Activated T-cell treated with anti-CD3 and anti-CD28 coated beads, Interleukin-2, amount 50 U/mL, for 4 hours (primary cell): ENCODE measurements at places on chromosomes 11 and 22. TPM values are rescaled to one million over a fixed set of nuclear protein-coding genes. Genes with fewer than 3 reads are reported as not detected.

GRCh38 chr22:17707526-17707925 is 66.7 kb downstream of the BID start:
- DNase-seq, result no peak

- DNase-seq, result no peak
These were observed 28.1 kb upstream of the PHF21A start for GRCh38 chr11:46149342-46149741.

DNA sequence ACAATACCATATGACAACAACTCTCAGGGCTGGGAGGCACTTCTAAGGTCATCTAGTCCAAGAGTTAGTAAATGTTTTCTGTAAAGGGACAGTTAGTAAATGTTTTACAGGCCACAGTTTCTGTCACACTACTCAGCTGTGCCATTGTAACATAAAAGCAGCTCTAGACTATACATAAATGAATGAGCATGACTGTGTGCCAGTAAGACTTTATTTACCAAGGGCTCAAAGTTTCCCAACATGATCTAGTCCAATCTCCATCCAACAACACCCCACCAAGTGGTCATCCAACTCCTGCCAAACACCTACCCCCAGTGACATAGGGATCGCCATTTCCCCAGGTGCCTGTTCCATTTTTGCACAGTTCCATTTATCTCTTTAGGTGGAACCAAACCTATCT is 12.1 kb downstream of the SERGEF start:
- DNase-seq, result no peak

GRCh38 chr11:94837317-94837716 is 69.2 kb downstream of the AMOTL1 start:
- DNase-seq, result no peak

DNA sequence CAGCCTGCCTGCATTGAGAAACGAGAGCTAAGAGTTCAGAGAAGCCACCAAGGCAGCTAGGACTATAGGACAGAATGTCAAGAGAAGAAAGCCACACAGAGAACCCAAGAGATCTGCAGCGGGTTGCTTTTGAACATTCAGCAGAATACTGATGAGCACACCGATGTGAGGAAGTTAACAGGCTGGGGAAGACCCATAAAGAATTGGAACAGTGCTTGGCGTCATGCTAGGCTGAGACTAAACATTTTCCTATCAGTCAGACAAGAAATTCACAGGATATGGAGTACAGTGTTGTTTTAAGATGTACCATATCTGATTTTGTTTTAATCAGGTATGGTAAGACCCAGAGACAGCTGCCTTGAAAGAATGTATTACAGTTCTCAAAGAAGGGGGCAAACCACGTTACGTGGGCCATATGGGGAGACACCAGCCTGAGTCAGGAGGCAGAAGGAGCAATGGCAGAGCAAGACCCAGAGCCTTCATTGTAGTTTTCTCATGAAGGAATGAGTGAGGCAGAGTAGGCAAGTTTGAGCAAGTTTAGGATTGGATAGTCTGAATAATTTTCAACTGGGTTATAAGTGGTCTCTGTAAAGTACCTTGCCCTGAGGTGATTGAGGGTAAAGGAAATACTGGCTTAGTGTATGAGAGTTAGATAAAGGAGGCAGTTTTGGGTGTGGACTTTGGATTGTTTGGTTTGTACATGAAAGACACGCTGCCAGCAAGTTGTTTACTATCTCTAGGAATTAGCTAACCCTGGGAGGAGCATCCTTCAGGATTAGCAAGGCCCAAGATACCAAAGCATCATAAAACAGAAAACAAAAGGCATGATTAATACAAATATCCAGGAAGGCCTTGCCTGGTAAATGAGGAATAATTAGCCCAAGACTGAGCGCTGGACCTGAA is 14.3 kb downstream of the LRRC75B start:
- DNase-seq, result no peak

DNA sequence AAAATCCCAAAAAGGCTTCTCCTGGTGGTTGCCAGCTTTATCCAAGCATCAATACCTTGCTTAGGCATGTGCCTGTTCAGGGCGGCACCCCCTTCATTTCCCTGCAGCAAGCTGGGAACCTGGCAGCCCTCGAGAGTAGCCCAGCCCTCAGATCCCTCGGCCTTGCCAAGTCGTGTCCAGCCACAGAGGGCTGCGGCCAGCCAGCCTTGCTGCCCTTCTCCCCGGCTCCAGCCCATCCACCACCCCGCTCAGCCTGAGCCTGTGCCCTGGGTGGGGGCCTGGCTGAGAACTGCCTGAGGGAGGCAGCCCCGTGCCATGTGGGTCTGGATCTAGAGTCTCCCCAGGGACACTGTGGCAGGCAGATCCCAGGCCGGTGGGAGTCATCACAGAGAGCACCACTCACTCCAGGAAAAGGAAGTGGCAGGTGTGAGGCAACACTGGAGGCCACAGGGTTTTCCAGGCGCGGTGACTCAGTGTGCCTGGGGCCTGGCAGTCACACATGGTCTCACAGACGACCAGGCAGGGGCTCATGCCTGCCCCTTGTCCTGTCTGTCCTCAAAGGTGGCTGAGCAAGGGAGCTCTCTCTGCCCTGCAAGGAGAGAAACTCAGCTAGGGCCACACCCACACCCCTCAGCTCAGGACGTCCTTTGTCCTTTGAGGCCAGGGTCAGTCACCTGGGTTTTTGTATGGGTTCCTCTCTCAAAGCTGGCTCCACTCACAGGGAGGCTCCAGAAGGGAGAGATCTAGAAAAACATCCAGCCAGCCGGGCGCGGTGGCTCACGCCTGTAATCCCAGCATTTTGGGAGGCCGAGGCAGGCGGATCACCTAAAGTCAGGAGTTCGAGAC is 12.2 kb upstream of the CDC42BPG start:
- DNase-seq, result peak; percentile 44

GRCh38 chr11:118434553-118435289 is 1.6 kb upstream of the KMT2A start:
- DNase-seq, result peak; percentile 31

- no peak for DNase-seq
These were observed 185.9 kb upstream of the CCDC90B start for GRCh38 chr11:83471831-83472727.

GRCh38 chr22:49664371-49664881 is 163.2 kb downstream of the BRD1 start:
- DNase-seq, result peak; percentile 2

- no peak for DNase-seq
These were observed 455.9 kb upstream of the CNTN5 start for GRCh38 chr11:98564881-98565280.

DNA sequence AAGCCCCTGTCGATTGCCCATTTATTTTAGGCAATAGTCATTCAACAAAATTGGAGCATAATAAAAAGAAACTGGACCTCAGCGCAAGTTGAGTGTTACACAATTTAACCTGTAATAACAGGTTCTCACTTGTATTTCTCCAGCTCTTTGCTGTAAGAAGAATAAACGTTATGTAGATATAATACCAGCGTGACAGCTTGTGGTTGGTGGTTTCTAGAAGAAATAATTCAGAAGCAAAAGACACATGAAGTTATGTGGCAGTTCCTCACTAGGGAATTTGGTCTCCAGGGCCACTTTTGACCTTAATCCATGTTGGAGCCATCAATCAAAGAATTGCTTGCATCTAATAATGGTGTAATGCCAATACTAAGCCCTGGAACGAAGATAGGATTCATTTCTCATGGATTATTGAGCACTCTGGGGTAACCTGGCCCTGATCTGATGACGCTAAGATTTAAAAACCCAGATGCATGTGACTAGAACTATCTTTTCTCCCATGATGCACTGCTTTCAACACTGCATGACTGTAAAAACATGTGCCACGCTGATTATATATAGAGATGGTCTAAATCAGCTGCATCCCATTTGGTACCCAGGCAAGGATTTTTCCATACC is 129.7 kb upstream of the LDLRAD3 start:
- no peak for DNase-seq

GRCh38 chr22:44814266-44815098 is 62.1 kb downstream of the ARHGAP8 start:
- no peak for DNase-seq

DNA sequence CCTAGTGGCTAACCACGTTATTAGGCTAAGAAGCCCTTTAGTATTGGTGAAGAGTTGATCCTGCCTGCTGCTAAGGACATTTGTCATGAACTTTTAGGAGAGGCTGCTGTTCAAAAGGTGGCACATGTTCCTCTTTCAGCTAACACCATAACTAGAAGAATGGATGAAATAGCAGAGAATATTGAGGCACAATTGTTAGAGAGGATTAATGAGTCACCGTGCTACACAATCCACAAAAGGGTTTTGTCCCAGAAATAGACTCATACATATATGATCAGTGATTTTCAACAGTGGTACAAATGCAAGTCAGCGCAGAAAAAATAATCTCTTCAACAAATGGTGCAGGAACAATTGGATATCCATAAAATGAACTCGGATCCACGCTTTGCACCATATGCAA is 7.0 kb upstream of the MSANTD2 start:
- no peak for DNase-seq

DNA sequence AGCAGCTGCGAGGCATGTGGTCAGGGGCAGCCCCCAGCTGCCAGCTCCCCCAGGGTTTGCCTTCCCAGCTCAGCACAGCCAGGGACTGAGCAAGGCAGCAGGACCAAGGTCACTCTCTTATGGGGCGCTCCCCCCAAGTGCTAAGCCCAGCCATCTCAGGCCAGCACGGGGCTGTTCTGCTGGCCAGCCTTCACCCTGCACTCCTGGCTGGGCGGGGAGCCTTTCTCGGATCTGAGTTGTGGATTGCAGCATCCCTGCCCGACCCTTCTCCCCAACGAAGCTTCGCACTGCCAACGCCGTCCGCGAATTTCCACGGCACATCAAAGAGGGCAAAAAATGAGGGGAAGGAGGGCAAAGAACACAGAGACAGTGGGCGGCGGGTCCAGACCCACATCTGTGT is 42.5 kb upstream of the GAL start:
- no peak for DNase-seq

DNA sequence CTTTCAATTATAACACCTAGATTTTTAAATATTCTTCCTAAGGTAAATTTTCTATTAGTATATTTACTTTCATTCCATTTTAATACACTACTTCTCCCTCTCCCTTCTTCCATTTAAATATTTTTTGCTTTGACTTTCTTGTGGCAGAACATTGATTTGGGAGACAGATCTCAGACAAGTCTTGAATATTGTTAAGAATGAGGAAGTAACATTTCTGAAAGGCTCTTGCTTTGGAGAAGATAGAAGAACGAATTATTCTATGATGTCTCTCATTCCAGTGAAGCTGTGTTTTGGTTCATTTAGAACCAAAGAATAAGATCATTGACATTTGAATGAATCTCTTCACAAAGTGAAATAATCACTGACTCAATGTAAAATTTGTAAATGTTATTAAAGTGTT is 2.4 kb downstream of the IPO7 start:
- DNase-seq, result no peak

- no peak for DNase-seq
These were observed 38.0 kb downstream of the CLDN25 start for GRCh38 chr11:113817626-113818025.

- DNase-seq, result no peak
These were observed 168.2 kb upstream of the CADM1 start for GRCh38 chr11:115672412-115672811.

GRCh38 chr11:78790784-78791183 is 216.1 kb upstream of the NARS2 start:
- no peak for DNase-seq

GRCh38 chr22:27991586-27992293 is 72.7 kb upstream of the PITPNB start:
- no peak for DNase-seq

DNA sequence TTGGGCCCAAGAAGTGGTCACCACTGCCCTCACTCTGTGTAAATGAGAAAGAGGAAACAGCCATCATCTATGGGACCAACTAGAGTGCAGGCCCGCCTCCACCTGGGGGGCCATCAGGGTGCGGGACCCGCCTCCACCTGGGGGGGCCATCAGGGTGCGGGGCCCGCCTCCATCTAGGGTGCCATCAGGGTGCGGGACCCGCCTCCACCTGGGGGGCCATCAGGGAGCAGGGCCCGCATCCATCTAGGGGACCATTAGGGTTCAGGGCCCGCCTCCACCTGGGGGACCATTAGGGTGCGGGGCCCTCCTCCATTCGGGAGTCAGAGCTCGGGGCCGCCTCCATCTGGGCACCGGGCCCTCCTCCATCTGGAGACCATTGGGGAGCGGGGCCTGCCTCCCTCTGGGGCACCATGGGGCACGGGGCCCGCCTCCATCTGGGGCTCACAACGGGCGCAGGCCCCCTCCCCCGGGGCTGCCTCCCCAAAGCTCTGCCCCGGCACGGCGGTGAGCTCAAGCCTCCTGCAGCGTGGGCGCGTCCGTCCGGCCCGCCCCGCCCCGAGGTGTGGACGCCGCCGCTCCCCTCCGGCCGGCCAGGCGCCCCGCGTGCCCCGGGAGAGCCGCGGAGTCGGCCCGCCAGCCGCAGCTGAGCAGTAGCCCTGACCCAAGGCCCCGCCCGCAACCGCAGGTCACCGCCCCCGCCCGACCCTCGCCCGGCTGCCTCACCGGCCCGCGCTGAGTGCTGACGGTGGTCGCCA is 512 bp downstream of the TOLLIP start:
- DNase-seq, result no peak

- no peak for DNase-seq
These were observed 36.4 kb downstream of the ZNF215 start for GRCh38 chr11:6962673-6963072.

GRCh38 chr11:94400050-94400449 is 1.2 kb downstream of the GPR83 start:
- DNase-seq, result no peak

GRCh38 chr11:72840780-72841179 is 26.6 kb downstream of the ATG16L2 start:
- DNase-seq, result no peak

GRCh38 chr22:41621911-41622179 is 750 bp downstream of the XRCC6 start:
- DNase-seq, result no peak

GRCh38 chr22:42977569-42977968 is 37.4 kb downstream of the PACSIN2 start:
- DNase-seq, result no peak

GRCh38 chr11:34499719-34500500 is 13.7 kb downstream of the ELF5 start:
- DNase-seq, result no peak

The OOSP4A gene
- total RNA-seq, result not detected

The SLC22A9 gene
- not detected for total RNA-seq

The OR51I1 gene
- total RNA-seq, result not detected

The MYO7A gene
- not detected for total RNA-seq

The MRPL17 gene
- total RNA-seq, result 149 TPM

The OR51B2 gene
- not detected for total RNA-seq

The IL17REL gene
- total RNA-seq, result 0.24 TPM

The SCGB1C1 gene
- total RNA-seq, result not detected

The KRTAP5-7 gene
- total RNA-seq, result not detected

The ZP1 gene
- total RNA-seq, result not detected
